Ascending aorta (tissue), 2 donors: ENCODE measurements at places on chromosomes 5 and 9. TPM values are rescaled to one million over a fixed set of nuclear protein-coding genes. Genes with fewer than 3 reads are reported as not detected.

GRCh38 chr5:87137283-87137682 is 130.4 kb upstream of the RASA1 start:
- H3K27ac ChIP-seq = peak overlapping the region; percentile 83
- no peaks in the 10 kb centered on the region for H3K36me3 ChIP-seq
- H3K27me3 ChIP-seq = no peaks in the 10 kb centered on the region
- peak; percentile 83 for DNase-seq
- H3K4me1 ChIP-seq = peaks cover 35% of the 10 kb centered on the region

GRCh38 chr9:85007748-85008147 is 338.2 kb downstream of the NTRK2 start:
- H3K36me3 ChIP-seq = no peaks in the 10 kb centered on the region
- H3K4me3 ChIP-seq = no peak overlapping the region
- no peak overlapping the region for H3K27ac ChIP-seq
- H3K27me3 ChIP-seq = no peaks in the 10 kb centered on the region

DNA sequence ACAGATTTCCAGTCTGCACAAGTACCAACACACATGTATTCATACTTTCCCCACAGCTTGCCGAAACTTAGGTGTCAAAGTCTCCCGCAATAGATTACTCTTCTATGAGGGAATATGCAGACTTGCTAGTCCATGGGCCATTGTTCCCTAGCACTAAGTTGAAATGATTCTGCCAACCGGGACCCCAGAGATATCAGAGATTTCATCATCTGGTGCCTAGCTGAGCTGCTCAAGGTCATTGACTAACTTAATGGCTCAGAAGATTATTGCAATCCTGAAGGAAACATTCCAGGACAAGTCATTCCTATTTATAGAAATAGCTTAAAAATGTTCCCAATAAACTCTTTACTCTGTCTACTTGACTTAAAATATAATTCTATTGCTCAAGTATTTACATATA is 202.6 kb downstream of the PIK3R1 start:
- H3K4me3 ChIP-seq = no peak overlapping the region
- peak overlapping the region; percentile 32 for H3K27ac ChIP-seq
- no peak for DNase-seq

DNA sequence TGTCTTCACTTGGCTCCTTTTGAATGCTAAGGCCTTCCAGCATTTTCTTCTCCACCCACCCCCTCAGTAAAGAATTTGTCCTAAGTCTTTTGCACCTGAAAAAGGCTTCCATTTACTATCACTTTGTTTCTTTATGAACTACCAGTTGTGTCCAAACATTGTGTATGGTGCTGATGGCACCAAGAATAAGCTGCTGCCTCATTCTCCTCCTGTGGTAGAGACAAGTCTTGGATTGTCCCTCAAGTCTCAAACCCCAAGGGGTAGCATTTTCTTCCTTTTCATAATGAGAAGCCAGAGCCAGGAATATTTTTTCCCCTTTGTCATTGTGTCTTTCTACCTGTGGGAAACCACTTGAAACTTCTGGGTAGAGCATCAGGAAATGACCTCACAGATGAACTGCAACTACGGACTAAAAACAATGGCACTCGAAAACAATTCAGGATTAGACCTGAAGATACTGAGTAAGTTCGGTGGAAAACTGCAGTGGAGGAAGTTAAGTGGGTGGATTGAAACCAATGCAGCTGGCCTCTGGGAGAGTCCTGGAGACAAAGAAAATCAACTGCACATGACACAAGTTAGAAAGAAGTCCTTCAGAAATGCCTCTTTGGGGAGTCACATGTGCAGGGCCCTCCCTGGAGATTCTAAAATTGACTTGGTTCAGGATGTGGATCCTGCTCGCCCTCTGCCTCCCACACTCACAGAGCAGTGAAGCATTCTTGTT is 80.5 kb downstream of the SH3RF2 start:
- DNase-seq = no peak
- no peaks in the 10 kb centered on the region for H3K36me3 ChIP-seq
- no peaks in the 10 kb centered on the region for H3K27me3 ChIP-seq
- no peak overlapping the region for H3K27ac ChIP-seq

CCNI2 gene
- total RNA-seq = not detected

SPINK7 gene
- total RNA-seq = not detected

DNA sequence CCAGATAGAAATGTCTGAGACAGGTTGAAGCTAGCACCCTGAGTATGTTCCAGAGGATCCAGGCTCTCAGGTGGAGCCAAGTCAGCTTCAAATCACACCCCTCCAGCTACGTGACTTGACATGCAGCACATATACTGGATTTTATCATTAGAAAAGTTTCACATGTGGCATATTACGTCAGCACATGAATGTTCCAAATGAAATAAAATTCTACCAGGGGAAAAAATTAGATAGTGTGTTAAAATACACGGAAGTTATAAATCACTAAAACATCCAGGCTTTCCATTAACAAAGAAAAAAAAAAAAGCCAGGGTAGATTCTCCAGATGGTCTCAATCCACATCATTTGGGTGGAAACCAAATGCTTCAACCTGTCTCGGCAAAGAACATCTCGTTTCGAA is 251.6 kb downstream of the MPDZ start:
- H3K4me1 ChIP-seq = no peaks in the 10 kb centered on the region
- no peak for DNase-seq
- no peaks in the 10 kb centered on the region for H3K27me3 ChIP-seq
- H3K4me3 ChIP-seq = no peak overlapping the region
- no peak overlapping the region for H3K27ac ChIP-seq
